ENCODE measurements at places on chromosomes 4 and X.

DNA sequence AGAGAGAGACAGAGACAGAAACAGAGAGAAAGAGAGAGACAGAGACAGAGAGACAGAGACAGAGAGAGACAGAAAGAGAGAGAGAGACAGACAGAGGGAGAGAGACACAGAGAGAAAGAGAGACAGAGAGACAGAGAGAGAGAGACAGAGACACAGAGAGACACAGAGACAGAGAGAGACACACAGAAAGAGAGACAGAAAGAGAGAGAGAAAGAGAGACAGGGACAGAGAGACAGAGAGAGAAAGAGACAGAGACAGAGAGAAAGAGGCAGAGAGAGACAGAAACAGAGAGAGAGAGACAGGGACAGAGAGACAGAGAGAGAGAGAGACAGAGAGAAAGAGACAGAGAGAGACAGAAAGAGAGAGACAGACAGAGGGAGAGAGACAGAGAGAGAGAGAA, 52.9 kb downstream of the CRLF2 start:
- no peak for DNase-seq

DNA sequence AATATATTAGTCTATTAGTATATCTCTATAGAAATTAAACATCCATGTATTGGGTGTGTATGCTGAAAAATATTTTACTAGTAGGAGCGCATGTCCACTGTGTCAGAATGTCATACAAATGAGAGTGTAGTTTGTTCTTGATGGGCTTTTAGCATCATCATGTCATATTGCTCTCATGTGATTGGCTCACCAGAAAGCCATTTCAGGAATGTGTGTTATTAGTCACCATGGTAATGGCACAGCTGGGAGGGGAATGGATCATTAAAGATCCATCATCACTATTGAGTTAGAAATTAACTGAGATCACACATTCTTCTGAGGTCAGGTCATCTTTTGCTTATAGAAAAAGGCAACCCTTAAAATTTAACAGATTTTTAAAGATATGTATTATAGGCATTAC, 77.3 kb downstream of the PHEX start:
- DNase-seq: no peak

GRCh38 chr4:120750152-120750525, 172.4 kb downstream of the PRDM5 start:
- DNase-seq: no peak

DNA sequence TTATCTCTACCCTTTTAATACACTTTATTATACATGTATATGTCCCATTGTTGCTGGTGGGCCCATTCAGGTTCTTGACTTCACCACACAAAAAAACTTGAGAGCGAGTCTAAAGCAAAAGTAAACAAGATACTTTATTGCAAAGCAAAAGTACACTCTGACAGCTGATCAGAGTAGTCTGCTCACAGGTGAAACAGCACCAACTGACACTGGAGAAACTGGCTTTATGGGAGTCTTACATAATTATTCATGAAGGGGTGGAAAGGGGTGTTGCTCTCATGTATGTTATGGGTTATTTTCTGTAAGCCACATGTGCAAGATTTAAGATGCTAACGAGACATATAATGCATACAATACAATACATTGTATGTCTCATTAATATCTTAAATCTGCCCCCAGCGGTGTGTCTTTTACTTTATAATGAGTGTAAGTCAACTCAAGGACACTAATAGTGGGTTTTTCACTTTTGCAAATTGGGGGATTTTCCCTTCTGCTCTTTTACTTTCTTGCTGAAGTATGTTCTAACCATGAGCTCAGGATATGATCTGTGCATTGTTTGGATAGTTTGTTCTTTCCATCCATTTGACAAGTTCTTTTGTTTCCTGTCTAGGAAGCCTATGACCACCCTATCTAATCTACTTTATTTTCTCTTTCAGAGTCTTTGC, 256.1 kb upstream of the ITM2A start:
- DNase-seq: no peak

DNA sequence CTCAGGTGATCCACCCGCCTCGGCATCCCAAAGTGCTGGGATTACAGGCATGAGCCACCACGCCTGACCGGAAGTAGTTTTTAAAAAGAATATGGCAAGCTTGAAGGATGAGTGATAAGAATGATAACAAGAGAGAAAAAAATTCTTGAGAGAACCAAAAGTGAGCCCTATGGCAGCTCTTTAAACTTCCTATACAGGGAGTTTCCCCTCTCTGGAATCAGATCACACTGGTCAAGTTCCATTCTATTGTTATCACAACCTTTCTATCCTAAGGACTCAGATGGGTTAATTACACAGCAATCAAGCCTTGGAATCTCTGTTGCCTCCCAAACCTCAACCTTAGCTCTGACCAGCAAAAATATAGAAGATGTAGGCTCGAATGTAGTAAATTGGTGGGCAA, 33.8 kb upstream of the ZNF518B start:
- no peak for DNase-seq

DNA sequence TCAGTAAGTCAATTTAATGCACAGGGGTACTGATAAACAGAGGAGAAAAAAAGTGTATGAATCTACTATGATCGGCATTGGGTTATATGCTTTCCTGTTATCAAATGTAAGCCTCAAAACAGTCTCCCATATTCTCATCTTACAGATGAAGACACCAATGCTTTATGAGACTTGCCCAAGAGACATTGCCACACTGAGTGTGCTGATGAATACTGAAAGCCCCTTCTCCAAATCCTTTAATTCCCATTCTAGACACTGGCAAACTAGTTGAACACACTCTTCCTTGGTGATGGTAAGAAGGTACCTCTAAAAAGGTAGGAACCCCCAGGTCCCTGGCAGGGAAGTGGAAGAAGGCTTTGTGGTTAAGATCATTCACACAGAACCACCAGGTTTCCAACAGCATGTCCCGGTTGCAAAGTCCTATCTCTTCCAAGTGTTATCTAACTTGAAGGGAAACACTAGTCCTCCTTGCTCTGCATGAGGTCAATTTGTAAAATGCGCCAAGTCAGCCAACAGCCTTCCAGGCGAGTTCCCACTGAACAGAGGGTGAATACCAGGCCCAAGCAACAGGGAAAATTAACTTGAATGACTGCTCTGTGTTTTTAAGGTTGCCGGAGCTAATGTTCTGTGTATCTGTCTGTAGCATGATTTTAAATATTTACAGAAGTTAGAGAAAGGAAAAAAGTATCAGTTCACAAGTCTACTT, 5.1 kb downstream of the SETD7 start:
- no peak for DNase-seq

DNA sequence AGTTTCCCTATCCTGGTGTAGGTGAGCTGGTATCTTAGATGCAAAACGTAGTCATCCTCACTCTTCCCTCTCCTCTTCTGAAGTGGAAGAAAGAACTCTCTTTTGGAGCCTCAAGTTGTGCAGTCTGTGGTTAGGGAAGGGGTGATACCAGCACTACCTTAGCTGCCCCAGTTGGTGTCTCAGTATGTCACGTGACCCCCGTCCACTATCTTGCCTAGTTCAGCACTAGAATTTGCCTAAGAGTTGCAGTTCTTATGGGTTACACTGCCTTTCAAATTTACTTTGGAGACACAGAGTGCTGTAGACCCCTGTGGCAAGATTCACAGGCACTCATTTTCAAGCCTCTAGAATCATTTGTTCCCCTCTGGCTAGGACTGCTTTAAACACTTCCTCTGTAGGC, 322.8 kb upstream of the EDA2R start:
- no peak for DNase-seq

DNA sequence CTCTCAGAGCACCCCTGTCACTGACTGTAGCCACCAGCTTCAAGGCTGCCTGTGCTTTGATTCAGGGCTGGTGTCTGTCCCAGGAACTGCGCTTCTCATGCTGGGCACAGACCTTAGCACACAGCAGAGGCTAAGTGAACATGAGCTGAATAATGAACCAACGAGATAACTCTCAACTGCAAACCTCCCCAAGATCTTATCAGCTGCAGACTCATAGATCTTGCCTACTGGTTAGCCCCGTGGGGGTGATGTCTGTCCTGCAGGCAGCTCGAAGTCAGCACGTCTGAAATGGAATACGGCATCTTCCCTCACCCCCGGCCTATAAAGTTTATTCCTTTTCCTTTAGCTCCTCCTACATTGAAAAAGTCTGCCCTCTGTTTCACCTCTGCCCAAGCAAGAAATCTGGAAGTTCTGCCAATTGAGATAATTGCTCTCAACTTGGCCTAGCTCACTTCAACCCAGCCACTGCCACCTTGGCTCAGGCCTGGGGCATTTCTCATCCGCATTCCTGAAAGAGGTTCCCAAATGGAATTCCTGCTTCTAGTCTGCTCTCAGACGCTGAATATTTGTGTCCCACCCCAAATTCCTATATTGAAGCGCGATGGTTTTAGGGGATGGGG, 73.7 kb downstream of the GATB start:
- no peak for DNase-seq

GRCh38 chr4:173538148-173538908, 8.3 kb upstream of the HAND2 start:
- no peak for DNase-seq

DNA sequence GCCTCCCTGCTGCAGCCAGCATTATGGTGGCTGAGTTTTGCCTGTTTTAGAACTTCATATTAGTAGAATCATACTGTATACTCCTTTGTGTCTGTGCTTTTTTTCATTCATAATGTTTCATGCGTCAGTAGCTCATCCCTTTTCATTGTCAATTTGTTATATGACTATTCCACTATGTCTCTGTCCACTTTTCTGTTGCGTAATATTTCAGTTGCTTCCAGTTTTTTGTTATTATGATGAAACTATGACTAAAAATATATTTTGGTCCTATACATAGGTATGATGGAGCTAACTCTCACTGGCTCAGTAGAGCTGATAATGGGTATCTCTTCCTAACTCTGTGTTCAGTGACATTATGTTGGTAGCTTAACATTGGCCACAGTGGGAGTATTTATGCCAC, 48.3 kb downstream of the DMP1 start:
- DNase-seq: no peak

DNA sequence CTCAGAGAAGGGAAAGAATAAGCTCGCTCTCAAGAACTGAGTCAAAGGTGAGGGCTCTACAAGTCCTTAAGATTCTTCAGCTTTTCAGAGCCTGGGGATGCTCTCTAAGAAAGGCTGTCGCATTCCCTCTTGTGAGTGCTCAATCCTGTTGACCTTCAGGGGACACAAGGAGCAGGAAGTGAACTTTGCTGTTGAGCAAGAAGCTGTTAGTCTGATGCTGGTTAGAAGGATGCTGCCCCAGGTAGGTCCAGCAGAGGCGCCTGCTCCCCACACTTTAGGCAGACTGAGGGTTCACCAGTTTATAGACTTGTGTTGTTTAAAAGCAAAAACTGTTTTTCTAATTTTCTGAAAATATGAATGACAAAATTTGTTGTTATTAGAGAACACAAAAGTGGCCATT, 125.4 kb upstream of the SPOCK3 start:
- DNase-seq: no peak

DNA sequence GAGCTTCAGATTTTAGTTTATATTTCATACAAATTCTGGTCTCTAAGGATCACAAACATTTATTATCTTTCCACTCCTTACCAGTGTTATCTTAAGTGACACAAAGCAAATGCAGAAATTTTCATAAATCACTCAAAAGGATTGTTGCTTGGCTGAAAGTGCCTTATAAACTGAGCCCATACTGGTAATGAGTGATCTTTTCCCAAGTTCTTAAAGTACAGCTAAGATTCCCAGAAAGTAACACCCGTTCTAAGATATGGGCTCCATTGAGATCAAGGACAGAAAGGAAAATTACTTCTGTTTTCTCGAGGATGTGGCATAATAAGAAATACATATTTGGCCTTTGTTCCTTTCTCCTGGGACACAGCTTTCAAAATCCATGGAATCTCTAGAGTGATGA, 313.7 kb downstream of the ARHGAP24 start:
- DNase-seq: no peak

DNA sequence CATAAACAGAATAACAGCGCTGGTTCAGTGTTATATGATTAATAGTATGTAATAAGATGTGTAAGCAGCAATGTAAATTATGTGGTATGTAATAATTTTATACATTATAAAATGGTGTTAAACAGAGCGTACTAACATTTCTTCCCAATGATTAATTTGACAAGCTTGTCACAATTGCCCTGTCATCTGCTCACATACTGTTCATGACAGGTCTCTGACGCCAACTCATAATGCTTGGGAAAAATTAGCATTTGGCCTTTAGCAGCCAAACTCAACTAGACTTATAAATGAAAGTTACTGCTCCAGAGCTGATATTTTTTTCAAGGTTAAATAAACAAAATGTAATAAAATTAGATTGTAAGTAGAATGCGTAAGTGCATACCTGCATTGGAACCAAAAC, 246.8 kb downstream of the TRAM1L1 start:
- no peak for DNase-seq

- no peak for DNase-seq
These were observed 34.7 kb downstream of the ADD1 start for GRCh38 chr4:2878346-2878745.

GRCh38 chr4:97942951-97943350, 200.3 kb downstream of the STPG2 start:
- DNase-seq: no peak

- no peak for DNase-seq
These were observed 11.7 kb upstream of the IL21 start for GRCh38 chr4:122632396-122633143.

DNA sequence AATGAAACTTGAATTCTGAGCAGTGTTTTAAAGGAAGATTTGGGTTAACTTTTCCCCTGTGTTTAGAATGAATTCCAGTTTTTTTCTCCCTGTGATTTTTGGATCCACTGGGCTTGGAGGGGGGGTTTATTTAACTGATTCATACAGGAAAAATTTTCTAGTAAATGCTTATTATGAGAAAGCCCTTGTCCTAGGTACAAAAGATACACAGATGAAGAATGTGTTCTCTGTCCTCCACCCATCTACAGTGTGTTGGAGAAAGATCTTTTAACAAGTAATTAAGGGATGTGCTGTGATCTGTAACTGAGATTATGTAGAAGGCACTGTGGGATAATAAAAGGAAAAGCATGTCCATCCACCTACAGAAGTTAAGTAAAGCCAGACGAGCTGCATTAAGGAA, 103.9 kb downstream of the STIM2 start:
- no peak for DNase-seq

- DNase-seq: no peak
These were observed 61.4 kb downstream of the SHISA3 start for GRCh38 chr4:42458657-42459056.

DNA sequence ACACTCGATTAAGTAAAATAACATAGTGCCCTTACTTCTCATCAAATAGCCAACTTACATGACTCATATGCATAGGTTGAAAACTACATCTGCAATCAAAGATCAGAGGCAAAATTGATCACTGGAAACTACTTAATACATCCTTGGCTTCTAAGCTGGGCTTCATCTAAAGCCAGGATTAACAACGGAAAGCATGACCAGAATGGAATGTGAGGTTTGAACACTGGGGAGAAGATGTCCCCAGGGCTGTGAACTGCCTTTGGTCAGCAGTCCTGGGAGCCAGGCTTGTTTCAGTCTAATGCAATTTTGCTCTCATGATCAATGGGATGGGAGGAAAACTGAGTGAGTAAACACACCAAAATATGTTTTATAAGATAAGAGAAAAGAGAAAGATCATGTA, 192.5 kb upstream of the TTC29 start:
- DNase-seq: no peak

DNA sequence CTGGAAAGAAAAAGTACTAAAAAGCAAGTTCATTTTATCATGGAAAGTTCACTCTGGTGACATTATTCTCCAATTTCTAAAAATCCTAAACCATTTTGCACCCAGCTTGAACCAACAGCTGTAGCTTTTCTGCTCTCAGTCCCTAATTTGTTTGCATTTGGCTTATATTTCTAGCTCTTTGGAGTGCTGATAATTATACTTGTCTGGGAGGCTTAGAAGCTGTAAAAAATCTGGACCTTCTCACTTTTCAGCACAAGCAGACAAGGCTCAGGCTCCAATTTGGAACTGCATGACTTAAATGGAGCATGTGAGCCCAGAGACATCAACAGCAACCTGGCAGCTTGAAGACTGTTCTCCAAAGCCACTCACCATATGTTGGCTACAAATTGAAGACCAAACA, 170.9 kb upstream of the PCDH18 start:
- DNase-seq: no peak

Data from activated CD8-positive, alpha-beta memory T cell treated with anti-CD3 and anti-CD28 coated beads for 1 hour (primary cell).